ENCODE measurements at places on chromosomes 6 and 20.

- DNase-seq: no peak
These were observed 9.8 kb downstream of the SDC4 start for GRCh38 chr20:45338121-45339030.

GRCh38 chr6:114941078-114941477 is 598.3 kb upstream of the HS3ST5 start:
- DNase-seq: no peak

GRCh38 chr6:11500008-11500407 is 37.5 kb upstream of the TMEM170B start:
- no peak for DNase-seq

DNA sequence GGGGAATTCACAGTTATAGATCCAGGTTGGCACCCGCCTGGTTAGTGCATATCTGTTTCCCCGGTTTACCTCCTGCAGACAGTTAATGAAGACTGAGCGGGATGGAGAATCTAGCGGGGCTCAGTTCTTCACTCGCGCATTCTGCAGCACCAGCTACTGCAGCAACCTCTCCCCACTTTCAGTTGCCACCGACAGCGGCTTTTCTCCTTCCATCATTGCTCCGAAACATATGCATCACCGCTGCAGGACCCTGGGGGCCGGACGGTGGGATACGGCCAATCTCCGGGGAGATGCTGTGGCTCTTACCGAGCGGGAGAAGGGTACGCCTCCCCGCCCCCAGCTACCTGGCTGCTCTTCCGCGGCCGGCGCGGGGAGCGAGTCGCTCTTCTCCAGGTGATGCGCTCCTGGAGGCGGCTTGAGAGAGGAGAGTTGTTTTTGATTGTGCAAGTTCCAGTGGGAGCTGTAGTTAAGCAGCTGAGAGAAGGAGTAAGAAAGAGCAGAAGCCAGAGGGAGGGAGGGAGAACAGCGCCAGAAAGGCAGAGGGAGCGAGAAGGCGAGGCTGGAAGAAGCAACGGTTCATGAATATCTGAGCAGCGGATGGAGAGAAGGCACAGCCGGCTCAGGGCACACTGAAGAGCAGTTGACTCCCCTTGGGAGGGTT is at the start of gene SGK1:
TSS of gene SGK1 (minus strand) at position 642 of the 661 bp plus-strand sequence. CDS start 652 bp downstream, outside the sequence.
- peak; percentile 57 for DNase-seq

- DNase-seq: no peak
These were observed 162.9 kb downstream of the JARID2 start for GRCh38 chr6:15408758-15409157.
